Panc1 (cell line): ENCODE measurements at places on chromosomes 4 and X.

DNA sequence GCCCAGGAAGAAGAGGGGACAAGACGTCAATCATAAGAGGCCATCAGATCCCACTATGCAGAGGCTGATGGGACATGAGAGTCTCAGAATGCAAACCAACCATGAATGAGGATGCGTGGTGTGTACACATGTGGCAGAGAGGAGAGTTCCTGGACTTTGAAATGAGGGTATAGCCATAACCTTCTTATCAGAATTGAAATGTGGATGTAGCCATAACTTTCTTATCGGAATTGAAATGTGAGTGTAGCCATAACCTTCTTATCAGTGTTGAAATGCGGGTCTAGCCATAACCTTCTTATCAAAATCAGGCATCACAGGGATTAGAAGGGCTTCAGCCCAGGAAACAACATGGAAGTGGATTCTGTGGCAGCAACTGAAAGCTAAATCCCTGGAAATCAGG is 415.5 kb upstream of the FAT1 start:
- DNase-seq = no peak

- no peak for DNase-seq
These were observed 4.4 kb upstream of the C4orf36 start for GRCh38 chr4:86896596-86896995.

DNA sequence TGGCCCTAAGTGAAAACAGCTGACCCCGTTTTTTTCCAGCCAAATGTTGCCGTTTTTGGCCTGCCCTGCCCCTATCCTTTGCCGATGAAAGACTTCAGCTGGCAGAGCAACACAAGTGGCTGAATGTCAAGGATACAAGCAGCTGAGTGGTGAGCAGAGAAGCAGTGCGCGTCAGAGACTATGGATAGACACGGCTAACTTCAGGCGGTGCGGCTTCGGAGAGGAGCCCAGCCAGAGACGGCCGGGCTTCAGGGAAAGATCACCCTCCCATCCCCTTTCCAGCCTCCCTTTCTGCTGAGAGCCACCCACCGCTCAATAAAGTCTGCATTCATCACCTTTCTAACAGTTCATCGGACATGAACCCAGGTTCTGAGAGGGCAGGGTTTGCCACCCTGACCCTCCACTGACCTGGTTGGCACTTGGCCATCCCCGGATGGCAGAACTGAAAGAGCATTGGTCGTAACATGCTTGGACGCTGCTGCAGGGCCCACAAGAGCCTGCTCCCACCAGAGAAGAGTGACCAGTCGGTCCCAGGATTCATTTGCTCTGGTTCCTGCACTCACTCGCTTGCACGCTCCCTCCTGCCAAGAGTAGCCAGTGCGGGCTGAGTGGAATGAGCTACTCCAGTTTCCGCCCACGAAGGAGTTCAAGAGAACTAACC is 125.8 kb downstream of the PPEF1 start:
- no peak for DNase-seq

- no peak for DNase-seq
These were observed 56.8 kb downstream of the TAPT1 start for GRCh38 chr4:16169490-16169889.

- DNase-seq = no peak
These were observed 309.5 kb upstream of the FMR1 start for GRCh38 chrX:147602176-147602696.

DNA sequence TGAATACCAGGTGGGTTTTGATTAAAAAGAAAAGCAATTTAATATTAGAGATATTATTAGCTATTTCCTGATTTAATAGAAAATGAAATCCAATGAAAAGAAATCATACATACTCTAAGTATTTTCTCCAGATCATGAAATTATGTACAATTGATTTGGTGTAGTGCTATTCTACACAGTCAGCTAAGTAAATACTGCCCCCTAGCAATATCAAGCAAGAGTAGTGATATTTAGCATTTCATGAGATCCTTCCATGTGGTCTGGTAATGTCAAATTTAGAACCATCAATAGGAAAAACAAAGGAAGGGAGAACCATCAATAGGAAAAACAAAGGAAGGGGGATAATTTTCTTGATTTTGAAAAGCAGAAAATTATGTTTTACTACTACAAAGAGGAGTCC is 114.6 kb downstream of the TBCK start:
- no peak for DNase-seq

- peak; percentile 42 for DNase-seq
These were observed 95.4 kb upstream of the PLAC1 start for GRCh38 chrX:134753718-134754008.

- no peak for DNase-seq
These were observed 1682.3 kb upstream of the TENM3 start for GRCh38 chr4:180560896-180561295.

GRCh38 chr4:146522869-146523205 is 1.1 kb upstream of the SLC10A7 start:
- no peak for DNase-seq

DNA sequence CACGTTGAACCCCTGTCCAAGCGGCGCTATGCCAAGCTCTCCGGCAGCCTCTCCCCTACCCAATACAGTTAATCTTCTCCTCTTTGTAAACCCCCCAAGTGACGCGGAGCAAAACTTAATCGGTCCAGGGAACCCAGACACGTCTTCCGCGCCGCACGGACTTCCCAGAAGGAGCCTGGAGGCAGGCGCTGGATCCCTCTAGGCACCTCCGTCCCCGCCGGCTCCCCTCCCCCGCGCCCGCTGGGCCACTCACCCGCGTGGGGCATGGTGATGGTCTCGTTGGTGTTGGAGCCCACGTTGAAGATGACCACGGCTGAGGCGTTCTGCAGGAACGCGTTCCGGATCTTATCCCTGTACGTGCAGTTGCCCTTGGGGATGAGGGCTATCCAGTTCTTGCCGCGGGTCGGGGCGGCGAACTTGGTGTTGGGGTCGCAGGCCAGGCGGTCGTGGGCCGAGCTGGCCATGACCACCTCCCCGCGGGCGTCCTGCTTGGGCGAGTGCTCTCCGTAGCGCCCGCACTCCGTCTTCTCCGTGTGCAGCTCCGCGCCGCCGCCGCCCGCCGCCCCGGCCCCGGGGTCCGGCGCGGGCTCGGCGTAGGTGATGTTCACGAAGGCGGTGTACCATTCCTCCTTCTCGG is 1.1 kb downstream of the RNF150 start:
- DNase-seq = no peak

GRCh38 chr4:108360754-108361445 is 192.2 kb upstream of the LEF1 start:
- no peak for DNase-seq

GRCh38 chrX:36568946-36569345 is 439.2 kb upstream of the FAM47C start:
- DNase-seq = no peak

GRCh38 chr4:38675146-38676121 is 11.4 kb downstream of the KLF3 start:
- DNase-seq = peak; percentile 60

- DNase-seq = no peak
These were observed 78.7 kb upstream of the PCDH18 start for GRCh38 chr4:137610960-137611359.

DNA sequence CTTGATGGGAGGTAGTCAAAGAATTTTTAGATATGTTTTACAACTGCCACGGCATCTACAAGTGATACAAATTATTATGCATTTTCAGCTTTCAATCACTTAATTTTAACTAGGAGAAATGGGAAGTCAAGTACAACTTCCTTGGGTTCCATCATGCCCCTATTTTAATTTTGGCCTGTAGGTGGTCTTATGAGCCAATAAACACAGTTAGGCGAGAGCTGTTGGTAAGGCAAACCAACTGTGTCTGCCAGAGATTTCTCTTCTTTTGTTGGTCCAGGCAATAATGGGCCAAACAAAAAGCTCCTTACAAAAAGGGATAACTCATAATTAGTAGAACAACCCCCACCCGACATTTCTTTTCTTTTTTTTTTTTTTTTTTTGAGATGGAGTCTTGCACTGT is 63.3 kb upstream of the ARX start:
- no peak for DNase-seq

- DNase-seq = no peak
These were observed 38.3 kb upstream of the MMAA start for GRCh38 chr4:145580906-145581305.

DNA sequence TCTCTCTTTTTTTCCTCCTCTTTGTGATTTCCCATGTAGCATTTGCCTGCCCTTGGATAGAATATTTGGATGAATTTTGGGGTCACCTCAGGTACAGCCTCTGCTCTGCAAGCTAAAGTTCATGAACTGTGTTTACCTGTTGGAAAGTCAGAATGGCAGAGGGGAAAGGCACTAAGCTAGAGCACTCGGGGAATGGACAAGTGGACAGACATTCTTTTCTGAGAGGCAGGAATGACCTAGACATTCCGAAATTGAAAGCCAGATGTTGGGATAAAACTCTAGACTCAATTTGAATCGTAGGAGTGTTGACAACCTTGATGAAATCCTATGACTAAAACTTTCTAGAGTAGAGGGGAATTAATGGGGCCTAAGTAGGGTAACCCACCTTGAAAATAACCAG is 56.1 kb downstream of the LUZP4 start:
- no peak for DNase-seq

DNA sequence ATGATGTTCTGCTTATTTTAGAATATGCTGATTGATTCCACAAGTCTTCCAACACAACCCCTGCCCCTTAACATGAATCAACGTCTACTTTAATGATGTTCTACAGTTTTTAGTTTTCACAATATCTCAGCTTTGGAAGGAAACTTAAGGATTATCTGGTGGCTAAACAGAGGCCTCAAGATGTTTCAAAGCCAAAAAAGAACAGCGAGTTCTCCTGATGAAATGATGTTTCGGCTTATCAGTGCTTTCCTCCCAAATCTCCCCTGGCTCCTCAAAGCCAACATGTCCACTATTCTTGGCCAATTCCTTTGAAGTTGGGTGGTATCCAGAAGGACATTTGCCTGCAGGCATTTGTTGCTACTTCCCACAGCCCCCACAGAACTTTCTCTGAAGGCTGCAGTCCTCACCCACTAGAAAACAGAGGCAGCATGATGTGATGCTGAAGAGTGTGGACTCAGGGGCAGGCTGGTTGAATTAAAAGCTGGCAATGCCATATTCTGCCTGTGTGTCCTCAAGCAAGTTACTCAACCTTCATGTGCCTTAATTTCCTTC is 87.3 kb downstream of the ADGRG4 start:
- no peak for DNase-seq

GRCh38 chr4:172169871-172170270 is 356.7 kb downstream of the GALNTL6 start:
- DNase-seq = no peak

GRCh38 chr4:15003401-15003890 is 1.2 kb downstream of the CPEB2 start:
- DNase-seq = no peak

GRCh38 chrX:460116-460515 is 73.4 kb upstream of the PPP2R3B start:
- no peak for DNase-seq

DNA sequence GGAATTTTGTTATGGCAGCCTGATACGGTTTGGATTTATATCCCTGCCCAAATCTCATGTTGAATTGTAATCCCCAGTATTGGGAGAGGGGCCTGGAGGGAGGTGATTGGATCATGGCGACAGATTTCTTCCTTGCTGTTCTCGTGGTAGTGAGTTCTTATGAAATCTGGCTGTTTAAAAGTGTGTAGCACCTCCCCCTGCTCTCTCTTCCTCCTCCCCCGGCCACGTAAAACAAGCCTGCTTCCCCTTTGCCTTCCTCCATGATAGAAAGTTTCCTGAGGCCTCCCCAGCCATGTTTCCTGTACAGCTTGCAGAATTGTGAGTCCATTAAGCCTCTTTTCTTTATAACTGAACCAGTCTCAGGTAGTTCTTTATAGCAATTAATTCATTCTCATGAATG is 37.9 kb downstream of the SUPT20HL2 start:
- DNase-seq = no peak

DNA sequence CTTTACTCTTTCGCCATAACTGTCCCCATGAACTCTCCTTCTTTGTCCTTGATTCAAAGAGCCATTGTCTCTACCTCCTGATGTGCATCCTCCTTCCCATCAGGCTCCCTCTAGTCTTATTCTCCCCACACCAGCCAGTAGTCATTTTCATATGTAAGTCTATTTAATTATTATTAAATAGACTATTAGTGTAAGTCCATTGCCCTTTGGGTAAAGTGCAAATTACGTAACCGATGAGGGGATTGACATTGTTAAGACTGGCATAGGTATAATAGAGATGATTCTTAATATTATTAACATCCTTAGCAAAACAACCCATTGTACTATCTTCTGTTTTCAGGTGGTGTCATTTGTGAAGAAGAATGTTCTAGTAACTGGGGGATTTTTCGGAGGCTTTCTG is 16.7 kb downstream of the CMC4 start:
- no peak for DNase-seq

- peak; percentile 7 for DNase-seq
These were observed 39.8 kb downstream of the GLRB start for GRCh38 chr4:157115613-157116335.

GRCh38 chrX:143853488-143853887 is 30.4 kb upstream of the UBE2NL start:
- DNase-seq = no peak

- no peak for DNase-seq
These were observed 177.8 kb upstream of the HAND2 start for GRCh38 chr4:173707658-173708419.

DNA sequence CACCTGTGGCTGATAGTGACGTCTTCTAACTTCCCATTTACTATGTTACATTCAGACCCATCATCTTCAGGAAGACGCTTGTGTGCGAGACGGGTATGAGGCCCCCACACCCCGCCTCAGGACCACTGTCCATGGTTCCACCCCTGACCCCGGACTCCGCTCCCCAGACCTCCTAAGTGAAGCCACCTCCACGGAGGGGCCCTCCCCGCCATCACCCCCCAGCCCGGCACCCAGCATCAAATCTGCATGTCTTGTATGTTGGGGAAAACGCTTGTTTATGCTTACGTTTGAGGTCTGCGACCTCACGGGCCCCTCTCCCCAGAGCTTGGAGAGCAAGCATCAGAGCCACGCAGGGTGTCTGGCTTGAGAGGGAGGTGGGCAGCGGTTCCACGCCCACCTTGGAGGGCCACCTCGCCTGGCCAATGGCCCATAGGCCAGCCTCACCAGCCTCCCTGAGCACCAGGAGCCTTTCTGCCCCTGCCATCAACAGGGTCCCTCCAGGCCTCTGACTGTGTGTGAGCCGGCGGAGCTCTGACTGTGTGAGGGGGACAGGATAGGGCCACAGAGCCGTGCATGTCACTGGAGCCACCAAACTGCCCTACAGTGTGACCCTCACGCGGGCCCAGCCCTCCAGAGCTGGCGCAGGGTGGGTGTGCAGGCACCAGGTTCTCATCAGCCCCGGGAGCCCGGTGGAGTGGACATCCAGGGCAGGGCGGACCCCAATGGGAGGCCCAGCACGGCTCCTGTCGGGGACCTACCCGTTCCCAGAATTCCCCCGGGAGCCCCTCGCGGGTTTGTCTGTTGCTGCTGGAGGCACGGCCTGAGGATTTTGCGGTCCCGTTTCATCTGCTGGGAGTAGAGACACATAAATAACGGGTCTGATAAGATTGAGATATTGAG is 88.4 kb upstream of the NKX1-1 start:
- DNase-seq = no peak

DNA sequence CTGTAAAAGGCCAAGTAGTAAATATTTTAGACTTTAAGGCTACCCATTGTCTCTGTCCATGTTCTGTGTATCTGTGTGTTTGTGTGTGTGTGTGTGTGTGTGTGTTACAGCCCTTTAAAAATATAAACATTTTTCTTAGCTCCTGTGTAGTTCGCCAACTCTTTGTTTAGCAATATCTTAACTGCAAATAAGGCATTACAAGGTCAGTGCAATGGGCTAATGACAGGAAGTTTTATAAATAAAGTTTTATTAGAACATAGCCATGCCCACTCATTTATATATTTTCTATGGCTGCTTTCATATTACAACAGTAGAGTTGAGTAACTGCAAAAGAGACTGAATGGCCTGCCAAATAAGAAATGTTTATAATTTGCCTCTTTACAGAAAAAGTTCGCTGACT is 5.9 kb upstream of the SLC7A11 start:
- no peak for DNase-seq

- no peak for DNase-seq
These were observed 47.5 kb upstream of the SCRG1 start for GRCh38 chr4:173446416-173446815.
